ENCODE measurements at places on chromosomes 1 and 21.
A peak's percentile ranks its signal among the peaks of the same experiment; 100 is the strongest.

DNA sequence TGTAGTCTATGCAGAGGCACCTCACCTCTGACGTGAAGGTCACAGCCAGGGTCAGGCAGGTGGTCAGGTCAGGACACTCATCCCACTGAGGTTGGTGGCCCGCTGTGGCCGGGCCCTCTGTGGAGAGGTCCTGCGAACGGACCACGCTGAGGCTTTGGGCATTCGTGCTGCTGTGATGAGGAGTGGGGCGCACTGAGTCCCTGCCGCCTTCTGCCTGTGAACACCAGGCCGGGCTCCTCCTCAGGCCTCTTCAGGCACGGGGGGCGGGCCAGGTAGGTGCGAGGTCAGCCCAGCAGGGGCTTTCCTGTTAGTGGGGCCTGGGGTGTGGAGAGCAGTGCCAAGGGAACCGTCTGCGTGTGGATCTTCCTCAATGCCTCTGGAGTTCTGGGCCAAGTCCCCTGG lies 39.0 kb downstream of the COQ8A start:
- no peaks in the 10 kb centered on the region for H3K27me3 ChIP-seq
- peaks cover 5% of the 10 kb centered on the region for H3K4me1 ChIP-seq
- H3K4me3 ChIP-seq: no peak overlapping the region
- no peak overlapping the region for H3K27ac ChIP-seq

DNA sequence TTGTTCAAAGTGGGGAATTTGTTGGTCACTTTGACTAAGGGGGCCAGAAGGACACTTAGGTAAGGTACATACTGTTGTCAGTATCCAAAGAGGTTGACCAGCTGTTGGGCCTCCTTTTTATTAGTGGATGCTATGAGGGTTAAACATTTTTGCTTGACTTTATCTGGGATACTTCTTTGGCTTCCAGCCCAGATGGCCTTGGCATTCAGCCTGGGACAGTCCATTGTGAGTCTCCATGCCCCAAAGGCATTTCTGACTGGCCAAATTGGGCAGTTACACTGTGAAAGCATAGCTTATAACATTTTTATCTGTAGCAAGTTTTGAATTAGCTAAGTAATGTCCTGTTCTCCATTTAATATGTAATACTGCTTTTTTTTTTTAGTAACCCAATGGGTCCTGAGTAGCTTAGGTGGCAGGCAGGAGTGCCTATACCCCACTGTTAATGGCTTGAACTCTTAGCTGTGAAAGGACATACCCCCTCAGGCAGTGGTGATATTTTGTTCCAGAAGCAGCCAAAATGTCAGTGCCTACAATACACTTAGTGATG lies 35.4 kb upstream of the CD1D start:
- H3K4me3 ChIP-seq: no peak overlapping the region
- no peak for DNase-seq
- peaks cover 23% of the 10 kb centered on the region for H3K4me1 ChIP-seq
- H3K27me3 ChIP-seq: no peaks in the 10 kb centered on the region
- no peak overlapping the region for H3K27ac ChIP-seq
- H3K36me3 ChIP-seq: peaks cover 4% of the 10 kb centered on the region

DNA sequence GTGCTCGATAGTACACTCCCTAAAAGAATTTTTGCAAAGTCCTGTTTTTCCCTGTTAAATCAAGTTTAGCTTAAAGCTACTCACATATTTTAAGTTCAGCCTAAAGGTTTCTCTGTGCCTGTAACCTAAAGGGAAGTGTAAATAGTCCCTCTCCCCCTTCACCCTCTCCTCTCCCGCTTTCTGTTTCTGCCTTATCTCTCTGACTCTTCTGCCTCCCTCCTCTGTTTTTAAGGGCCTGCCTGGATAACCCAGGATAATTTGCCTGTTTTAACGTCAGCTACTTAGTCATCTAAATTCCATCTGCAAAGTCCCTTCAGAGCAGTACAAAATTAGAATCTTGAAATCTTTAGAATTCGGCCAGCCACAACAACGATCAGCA lies 92.6 kb downstream of the NID1 start:
- peak overlapping the region; percentile 91 for H3K27ac ChIP-seq
- no peak for DNase-seq
- H3K36me3 ChIP-seq: no peaks in the 10 kb centered on the region
- H3K4me1 ChIP-seq: peaks cover 11% of the 10 kb centered on the region
- H3K4me3 ChIP-seq: peak overlapping the region; percentile 77

- no peaks in the 10 kb centered on the region for H3K27me3 ChIP-seq
- no peaks in the 10 kb centered on the region for H3K4me1 ChIP-seq
- DNase-seq: no peak
- H3K36me3 ChIP-seq: no peaks in the 10 kb centered on the region
- H3K27ac ChIP-seq: no peak overlapping the region
Observed at GRCh38 chr21:19343711-19344110, 940.1 kb upstream of the TMPRSS15 start.

DNA sequence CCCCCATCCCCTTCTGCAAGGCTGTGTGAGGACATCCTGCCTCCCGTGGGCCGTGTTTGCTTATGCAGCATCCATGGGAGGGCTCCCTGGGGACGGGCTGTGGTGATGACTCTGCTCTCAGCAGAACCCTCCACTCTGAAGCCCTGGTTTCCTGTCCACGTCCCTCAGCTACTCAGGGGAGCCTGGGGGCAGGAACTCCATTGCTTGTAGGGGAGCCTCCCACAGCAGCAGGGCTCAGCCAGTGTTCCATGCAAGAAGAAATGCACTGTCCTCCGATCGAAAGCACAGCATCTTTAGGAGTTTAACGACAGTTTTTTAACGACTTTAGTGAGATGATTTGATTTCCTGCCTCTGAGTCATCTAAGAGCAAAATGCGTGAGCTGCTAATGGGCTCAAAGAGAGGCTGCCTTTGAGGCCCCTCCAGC lies 8.3 kb upstream of the KCNAB2 start:
- no peaks in the 10 kb centered on the region for H3K27me3 ChIP-seq
- H3K36me3 ChIP-seq: peaks cover 19% of the 10 kb centered on the region
- H3K4me1 ChIP-seq: peaks cover 31% of the 10 kb centered on the region
- H3K4me3 ChIP-seq: no peak overlapping the region
- no peak overlapping the region for H3K27ac ChIP-seq

GRCh38 chr1:221159608-221160007 lies 280.4 kb downstream of the HLX start:
- no peak overlapping the region for H3K27ac ChIP-seq
- no peak for DNase-seq
- H3K27me3 ChIP-seq: no peaks in the 10 kb centered on the region
- H3K4me3 ChIP-seq: no peak overlapping the region
- H3K36me3 ChIP-seq: peaks cover 1% of the 10 kb centered on the region

DNA sequence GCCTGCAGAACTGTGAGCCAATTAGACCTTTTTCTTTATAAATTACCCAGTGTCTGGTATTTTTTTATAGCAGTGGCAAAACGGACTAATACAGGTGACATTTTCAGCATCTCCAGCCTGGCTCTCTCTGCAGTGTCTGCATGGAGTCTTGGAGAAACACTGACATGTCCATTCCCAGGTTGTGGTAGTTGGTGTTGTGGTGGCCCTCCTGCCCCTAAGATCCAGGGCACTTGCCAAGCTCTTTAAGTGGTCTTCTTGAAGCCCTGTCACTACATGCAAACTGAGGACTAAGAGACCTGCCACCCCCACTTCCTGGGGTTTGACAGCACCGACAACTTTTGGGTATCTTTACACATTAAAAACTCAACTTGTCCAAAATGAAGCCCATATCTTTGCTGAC lies 419.4 kb downstream of the NPHP4 start:
- H3K27ac ChIP-seq: no peak overlapping the region
- H3K4me1 ChIP-seq: no peaks in the 10 kb centered on the region
- no peak overlapping the region for H3K4me3 ChIP-seq
- no peaks in the 10 kb centered on the region for H3K36me3 ChIP-seq

All from memory B cell (primary cell).